ENCODE measurements at places on chromosomes 3 and 15.
A peak's percentile ranks its signal among the peaks of the same experiment; 100 is the strongest.

DNA sequence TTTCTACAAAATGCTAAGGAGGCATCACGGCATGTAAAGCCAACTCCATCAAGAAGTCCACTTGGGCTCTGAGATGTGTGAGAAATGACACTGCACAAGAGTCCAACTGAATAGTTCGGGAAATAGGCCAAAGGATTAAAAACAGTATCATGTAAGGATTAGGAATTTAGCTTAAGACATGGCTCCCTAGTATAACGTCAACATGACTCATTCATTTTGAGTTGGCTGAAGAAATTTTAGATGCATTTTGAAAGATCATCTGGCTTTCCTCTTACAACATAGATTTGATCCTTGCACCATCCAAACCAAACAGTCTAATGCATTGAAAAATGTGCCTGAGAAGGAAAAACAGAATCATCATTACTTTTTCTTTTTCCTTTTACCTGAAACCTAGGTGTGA is 109.3 kb upstream of the MME start:
- DNase-seq: no peak

DNA sequence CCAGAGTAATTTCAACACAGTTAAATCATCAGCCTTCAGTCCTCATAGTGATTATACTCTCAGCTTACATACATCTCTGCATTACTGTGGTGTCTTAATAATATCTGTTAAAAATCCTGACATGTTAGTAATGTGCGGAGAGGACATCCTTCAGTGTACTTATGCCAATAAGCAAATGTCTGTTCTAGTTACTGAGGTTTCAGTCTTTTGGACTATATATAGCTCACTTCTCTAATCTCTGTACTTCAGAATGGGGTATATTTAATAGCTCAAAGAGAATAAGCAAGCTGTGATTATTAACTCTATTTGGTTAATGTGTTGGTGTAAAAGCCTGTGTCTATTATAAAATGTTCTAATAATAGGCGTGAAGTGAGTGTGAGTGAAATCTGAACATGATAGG is 28.9 kb upstream of the OSTN start:
- no peak for DNase-seq

- no peak for DNase-seq
These were observed 3.2 kb downstream of the SEMA7A start for GRCh38 chr15:74430510-74430951.

- DNase-seq: no peak
These were observed 59.2 kb downstream of the OSBPL10 start for GRCh38 chr3:31921837-31922236.

DNA sequence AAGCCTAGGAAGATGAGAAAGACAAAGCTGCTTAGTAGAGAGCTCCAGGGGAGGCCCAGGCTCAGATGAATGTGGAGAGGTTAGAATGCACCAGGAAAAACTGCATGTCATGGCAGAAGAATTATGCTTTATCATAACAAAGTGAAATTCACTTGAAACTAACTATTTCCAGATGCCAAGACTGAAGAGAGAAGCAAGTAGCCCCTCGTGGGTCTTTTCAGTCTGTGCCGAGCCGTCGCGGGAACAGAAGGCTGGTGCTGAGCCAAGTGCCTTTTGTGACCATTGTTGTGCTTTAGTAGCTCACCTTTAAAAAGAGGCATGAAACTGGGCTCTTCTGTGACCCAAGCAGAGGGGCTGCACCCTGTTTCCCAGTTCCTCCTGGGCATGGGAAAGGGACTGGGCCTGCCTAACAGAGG is 73.2 kb downstream of the CHDH start:
- DNase-seq: no peak

GRCh38 chr3:66033241-66034138 is 5.2 kb downstream of the MAGI1 start:
- no peak for DNase-seq

DNA sequence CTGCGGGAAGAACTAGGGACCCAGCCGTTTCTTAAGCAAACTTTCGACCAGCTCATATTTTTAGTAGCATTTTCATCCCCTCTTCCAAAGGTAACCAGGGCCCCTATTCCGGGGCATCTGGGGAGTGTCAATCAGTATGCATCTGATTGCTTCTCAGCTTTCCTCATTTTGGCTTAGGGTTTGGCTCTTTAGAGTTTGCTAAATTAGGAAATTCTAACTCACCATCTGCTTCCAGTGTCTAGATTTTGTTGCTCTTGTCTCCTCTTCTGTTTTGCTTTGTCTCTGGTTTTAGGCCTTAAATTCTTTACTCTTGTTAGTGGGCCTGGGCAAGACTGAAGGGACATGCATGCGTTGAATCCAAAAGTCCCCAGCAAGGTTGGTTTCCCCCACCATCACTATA is 9.6 kb upstream of the ABTB1 start:
- no peak for DNase-seq

DNA sequence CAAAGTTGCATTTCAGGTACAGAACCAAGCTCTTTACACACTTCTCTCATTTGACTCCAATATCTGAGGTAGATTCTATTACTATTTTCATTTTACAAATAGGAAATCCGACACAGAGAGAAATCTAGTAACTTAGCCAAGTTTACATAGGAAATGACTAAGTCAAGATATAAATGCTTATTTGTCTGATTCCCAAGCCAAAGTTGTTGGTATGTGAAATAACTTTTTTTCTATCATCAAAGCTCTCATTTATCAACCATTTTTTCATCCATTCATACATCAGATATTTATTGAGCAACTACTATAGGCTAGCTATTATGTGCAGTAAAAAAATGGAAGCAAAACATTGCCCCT is 89.2 kb upstream of the MITF start:
- DNase-seq: no peak

DNA sequence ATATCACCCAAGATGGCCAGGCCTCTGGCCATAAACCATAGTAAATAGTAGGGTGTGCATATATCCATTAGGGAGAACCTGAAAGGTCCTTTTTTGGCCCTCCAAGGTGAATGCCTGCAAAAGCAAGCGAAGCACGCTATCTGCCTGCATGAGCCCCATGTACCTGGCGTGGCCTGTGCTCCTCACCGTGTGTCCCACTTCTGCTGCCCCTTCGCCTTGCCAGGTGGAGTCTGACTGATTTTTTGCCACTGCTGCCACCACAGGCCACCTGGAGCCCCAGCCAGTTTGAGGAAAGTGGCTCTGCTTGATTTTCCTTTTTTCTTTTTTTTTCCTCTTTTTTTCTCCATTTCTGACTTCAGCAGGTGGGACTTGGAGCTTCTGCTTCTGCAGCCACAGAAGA is 139.7 kb downstream of the SNRPN start:
- DNase-seq: no peak

DNA sequence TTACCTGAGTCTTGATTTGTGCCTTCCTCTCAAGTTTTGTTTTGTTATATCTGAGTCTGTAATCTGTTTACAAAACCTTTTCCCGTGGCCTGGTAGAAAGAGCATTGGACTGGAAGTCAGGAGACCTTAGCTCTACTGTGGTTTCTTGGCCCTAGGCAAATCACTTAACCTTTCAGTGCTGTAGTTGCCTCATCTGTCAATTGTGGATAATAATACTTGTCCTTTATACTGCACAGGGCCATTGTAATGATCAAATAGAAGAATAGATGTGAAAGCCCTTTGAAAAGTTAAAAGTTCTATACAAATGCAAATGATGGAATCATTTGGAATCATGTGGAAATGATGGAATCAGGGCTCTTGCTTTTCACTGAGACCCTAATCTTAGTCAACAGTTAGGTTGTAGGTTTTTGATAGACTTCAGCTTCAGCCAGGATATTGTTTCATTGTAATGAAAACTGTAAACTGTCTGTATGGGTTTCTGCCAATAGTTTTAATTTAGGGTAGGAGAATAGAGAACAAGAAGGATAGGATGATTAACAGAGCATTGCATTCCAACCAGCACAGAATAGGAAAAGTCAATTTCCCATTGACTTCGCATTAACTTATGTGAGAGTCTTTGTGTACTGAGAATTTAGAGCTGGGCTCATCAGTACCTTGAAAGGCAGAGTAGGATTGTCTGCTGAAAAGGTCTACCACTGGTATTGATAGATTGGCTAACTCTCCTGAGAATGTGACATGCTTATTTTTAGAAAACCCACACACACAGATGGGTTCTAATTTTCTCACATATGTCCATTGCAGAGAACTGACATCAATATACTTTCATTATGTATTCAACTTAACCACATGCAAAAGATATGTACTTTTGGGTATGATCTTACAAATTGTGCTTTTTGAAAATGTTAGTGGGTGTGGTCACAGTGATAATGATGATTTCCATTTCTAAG is 21.8 kb downstream of the MAP2K5 start:
- no peak for DNase-seq

- DNase-seq: no peak
These were observed 16.5 kb downstream of the HPS3 start for GRCh38 chr3:149145974-149146373.

GRCh38 chr15:65956899-65957298 is 87.6 kb downstream of the RAB11A start:
- no peak for DNase-seq

- DNase-seq: no peak
These were observed 60.8 kb downstream of the ILDR1 start for GRCh38 chr3:121961283-121961682.

- DNase-seq: no peak
These were observed 52.9 kb downstream of the BSN start for GRCh38 chr3:49607105-49607591.

GRCh38 chr15:75817138-75817935 is 25.9 kb upstream of the UBE2Q2 start:
- DNase-seq: no peak

DNA sequence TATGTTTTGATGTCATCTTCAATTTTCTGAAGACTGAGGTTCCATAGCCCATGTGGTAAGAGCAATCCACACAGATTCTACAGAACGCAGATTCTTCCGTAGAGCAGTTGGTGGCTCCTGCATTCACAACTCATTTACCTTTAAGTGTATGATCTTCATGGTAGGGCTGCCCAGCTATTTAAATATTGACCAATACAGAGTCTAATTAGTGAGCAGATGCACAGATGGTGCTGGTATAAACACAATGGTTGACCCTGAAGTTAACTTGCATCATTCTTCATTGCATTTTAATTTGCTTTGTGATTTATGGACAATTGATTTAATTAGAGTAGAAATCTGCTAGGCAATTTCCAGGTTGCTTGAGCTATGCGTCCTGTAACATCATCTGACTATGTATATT is 269.2 kb downstream of the SQOR start:
- no peak for DNase-seq

DNA sequence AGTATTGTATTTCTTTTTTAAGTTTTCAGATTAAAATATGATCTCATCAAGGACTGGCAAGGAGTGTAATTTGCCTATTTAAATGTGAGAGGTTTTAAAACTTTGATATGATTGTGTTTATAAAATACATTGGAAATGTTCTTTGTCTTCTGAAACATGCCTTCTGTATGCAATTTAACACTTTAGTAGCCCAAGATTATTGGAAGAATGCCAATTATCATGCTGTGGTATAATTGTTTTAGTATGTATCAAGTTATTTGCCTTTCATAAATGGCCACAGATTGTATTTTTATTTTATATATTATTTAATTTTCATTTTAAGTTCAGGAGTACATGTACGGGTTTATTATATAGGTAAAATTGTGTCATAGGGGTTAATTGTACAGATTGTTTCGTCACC is 31.7 kb downstream of the ECT2 start:
- no peak for DNase-seq

DNA sequence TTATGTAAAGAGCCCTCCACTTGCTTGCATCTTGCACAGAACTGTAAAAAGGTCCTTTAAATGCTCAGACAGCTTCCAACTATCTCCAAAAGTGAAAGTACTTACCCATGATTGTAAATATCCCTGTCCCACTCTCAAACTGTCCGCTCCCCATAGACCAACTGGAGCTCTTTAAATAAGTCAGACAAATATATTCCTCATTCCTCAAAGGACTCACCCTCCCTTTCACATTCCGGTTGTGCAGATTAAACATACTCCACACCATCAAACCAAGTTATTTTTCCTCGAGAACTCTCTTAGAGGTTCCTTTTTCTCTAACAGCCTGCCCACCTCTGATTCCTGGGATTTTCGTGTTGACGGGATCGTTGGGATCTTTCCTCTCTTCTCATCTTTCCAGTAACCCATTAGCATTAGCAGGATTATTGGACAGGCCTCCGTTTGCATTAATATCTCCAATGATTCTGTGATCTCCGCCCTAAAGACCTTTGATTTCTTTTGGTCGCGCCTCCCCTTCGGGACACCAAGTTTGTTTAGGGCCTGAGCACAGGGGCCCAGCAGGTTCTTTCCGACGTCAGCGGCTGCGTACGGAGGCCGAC is 763 bp downstream of the GOLGB1 start:
- peak; percentile 22 for DNase-seq

- no peak for DNase-seq
These were observed 11.1 kb downstream of the IGF2BP2 start for GRCh38 chr3:185813691-185814215.

DNA sequence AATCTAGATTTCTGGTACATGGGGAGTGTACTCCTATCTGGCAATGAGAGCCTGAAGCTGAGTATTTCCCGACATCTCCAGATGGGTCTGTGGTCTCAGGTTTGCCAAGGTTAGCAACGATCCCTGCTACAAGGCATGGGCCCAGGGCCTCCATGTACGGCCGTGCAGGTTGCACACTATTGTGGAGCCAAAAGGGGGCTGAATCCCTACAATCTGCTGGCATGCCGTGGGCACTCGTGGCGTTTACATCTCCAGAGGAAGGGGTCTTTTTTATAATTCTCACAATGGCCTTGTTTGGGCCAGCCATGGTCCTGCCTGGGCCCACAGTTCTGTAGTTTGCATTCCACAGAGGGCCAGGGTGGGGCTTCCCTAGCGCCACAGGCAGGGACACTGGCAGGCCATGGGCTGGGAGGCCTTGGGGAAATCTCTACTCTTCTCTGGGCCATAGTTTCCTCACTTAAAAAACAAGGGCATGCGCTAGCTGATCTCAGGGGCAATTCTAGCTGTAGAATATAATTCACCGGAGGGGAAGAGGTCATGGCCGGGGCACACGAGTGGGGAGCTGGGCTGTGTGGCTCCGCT is 68.9 kb upstream of the TLE3 start:
- no peak for DNase-seq

DNA sequence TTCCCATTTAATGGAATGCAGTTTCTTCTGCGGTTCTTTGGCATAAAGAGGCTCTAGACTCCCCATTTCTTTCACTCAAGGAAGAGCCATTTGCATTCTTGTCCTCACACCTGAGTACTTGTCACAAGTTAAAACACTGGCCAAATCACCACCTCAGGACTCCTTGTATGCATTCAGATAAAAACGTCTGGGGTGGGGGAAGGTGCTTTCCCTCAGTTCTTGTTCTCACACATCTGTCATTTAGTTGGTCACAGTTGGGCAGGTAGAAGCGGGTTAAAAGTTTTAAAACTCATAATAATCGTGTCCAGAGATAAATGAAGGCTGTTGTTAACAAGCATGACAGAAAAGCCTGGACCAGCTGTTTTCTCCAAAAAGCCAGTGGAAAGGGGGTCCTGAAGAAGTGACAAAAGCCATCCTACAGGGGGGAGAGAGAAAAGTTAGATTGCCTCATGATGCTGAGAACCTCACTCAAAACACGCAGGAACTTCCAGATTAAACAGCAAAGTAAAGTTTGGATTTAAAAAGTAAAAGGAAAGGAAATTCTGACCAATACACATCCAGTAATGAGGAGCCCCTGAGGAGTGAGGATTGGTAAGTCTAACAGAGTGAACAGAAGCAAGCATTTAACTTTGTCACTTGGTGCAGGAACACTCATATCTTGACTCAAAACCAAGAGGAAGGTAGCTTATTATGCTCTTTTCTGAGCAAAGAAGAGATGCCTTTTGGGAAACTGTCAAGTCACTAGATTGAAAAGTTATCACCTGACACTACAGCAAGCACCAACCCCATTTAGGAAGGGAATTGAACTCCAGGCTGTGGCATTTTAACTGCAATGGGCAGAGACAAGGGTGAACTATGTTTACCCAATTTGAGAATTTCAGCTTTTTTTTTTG is 2.8 kb downstream of the BCL2L10 start:
- no peak for DNase-seq

GRCh38 chr3:197378985-197379718 is 80.7 kb upstream of the DLG1 start:
- no peak for DNase-seq
